ENCODE measurements at places on chromosomes 11 and 22. TPM values are rescaled to one million over a fixed set of nuclear protein-coding genes. Genes with fewer than 3 reads are reported as not detected.

GRCh38 chr11:134413043-134413825 lies 1.2 kb upstream of the B3GAT1 start:
- no peak for DNase-seq

The EXPH5 gene
- 2.0 TPM for total RNA-seq

DNA sequence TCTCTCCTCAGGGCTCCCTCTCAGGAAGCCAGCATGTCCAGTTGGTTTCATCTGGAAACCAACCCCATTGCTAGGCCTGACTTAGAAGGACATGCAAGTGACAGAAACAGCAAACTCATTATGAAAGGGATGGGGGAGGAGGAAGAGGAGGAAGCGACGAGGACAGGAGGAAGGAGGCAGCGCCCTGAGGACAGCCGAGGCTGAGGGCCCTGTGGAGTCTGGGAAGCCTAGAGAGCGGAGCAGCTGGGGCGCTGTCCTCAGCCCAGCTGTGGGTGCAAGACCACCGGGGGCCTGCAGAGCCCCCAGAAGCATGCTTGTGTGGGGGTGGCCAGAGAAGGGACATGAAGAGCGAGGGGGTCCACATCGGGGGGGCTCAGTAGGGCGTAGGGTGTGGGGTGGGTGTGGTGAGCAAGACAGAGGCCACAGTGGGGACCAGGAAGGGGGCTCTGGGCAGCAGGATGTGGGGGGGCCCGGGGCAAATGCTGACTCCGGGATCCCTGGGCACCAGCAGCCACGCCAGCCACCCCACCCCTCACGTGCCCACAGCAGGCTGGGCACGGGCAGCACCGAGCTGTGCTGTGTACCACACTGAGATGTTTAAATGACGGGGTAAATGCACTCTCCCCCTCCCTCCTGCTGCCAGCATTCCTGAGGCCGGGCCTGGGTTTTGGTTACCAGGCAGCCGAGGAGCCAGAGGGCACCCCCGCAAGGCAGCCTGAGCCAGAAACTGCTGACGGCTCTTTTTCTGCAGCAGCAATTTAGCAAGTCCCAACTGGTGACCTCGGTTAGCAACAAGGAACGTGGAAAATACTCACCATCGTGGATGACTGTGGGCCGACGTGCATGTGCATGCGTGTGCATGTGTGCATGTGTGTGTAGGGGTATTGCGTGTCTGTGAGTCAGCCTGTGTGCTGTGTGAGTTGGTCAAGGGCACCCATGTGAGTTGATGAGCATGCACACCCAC lies 82.7 kb upstream of the LINC01488 start:
- no peak for DNase-seq

- DNase-seq = no peak
Observed at GRCh38 chr11:74839446-74839845, 90.8 kb downstream of the RNF169 start.

- peak; percentile 65 for DNase-seq
Observed at GRCh38 chr22:33476716-33477115, 418.5 kb upstream of the SYN3 start.

- no peak for DNase-seq
Observed at GRCh38 chr11:111566324-111566723, 25.8 kb downstream of the LAYN start.

DNA sequence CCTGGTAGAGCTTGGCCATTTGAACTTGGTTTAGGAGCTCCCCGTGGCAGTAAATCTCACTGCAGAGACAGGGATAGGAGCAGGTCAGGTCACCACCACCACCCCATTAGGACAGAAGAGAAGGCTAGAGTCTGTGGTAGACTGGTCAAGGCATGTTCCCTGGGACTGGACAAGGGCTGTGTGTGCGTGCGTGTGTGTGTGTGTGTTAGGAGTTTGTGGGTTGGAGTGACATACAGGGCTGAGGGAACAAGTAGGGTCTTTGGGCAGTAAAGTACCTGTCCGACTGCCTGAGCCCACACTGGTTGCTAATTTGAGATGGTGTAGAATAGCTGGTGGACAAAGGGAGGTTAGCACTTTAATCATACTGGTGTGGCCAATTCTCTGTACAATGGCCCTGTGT lies 16.1 kb downstream of the TREH start:
- DNase-seq = no peak

The DCHS1 gene
- total RNA-seq = not detected

- no peak for DNase-seq
Observed at GRCh38 chr11:76201672-76202412, 4.5 kb downstream of the WNT11 start.

GRCh38 chr11:46445920-46446771 lies 54.6 kb upstream of the CHRM4 start:
- DNase-seq = no peak

DNA sequence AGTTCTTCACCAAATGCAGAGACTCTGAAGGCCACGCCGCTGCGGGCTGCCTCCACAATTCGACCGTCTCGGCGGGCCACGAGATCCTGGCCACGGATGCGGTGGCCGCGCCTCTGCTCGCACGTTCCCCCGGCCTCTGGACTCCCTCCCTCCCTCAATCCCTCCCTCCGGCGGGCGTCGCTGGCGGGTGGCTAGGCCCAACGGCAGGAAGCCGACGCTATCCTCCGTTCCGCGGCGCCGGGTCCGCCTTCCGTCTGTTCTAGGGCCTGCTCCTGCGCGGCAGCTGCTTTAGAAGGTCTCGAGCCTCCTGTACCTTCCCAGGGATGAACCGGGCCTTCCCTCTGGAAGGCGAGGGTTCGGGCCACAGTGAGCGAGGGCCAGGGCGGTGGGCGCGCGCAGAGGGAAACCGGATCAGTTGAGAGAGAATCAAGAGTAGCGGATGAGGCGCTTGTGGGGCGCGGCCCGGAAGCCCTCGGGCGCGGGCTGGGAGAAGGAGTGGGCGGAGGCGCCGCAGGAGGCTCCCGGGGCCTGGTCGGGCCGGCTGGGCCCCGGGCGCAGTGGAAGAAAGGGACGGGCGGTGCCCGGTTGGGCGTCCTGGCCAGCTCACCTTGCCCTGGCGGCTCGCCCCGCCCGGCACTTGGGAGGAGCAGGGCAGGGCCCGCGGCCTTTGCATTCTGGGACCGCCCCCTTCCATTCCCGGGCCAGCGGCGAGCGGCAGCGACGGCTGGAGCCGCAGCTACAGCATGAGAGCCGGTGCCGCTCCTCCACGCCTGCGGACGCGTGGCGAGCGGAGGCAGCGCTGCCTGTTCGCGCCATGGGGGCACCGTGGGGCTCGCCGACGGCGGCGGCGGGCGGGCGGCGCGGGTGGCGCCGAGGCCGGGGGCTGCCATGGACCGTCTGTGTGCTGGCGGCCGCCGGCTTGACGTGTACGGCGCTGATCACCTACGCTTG lies at the start of gene FUT4:
FUT4 (plus strand) TSS at position 227 of the 951 bp plus-strand sequence; CDS start at position 440, 213 bp downstream.
- peak; percentile 89 for DNase-seq

GRCh38 chr11:46296528-46297448 lies 19.3 kb downstream of the CREB3L1 start:
- DNase-seq = no peak

GRCh38 chr11:73940801-73941570 lies 9.8 kb upstream of the DNAJB13 start:
- DNase-seq = no peak

The MMP12 gene
- total RNA-seq = not detected

DNA sequence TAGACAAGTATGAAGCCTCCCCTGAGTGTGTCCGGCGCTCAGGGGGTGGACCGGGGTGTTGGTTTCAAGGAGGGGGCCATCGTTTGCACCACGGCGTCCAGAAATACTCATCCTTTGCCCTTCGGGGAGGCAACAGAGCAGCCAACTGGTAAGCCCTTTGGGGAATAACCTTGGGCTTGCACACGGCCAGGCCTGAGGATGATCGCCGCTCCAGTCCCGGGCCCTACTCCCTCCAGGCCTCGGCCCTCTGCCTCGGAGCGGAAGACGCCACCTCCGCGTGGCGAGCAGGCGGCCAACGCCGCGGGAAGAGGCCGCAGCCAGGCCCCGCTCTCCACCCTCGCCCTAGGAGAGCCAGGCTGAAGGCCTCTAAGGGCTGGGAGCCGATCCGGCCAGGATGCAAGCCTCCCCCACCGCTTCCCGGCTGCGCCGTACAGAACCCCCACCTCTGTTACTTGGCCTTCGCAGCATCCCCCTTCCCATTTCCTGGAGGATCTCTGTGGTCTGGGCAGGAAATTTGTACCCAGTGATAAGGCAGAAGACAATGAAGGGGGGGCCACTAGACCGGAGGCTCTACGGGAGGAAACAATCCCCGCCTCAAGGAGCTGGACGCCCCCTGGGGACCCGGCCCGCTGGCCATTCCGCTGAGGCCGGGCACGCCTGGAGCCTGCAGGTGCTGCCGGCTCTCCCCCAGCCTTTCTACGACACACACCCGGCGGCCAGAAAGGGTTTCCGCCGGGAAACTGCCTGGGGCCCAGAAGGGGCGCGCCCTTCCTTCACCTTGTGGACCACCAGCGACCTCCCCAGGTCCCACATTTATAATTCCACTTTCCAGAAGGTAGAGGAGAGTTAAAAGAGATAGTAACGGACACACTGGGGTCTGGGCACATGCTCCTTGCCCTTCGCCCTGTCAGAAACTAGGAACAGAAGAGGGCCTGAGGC lies 2.6 kb downstream of the ESAM start:
- DNase-seq = no peak

DNA sequence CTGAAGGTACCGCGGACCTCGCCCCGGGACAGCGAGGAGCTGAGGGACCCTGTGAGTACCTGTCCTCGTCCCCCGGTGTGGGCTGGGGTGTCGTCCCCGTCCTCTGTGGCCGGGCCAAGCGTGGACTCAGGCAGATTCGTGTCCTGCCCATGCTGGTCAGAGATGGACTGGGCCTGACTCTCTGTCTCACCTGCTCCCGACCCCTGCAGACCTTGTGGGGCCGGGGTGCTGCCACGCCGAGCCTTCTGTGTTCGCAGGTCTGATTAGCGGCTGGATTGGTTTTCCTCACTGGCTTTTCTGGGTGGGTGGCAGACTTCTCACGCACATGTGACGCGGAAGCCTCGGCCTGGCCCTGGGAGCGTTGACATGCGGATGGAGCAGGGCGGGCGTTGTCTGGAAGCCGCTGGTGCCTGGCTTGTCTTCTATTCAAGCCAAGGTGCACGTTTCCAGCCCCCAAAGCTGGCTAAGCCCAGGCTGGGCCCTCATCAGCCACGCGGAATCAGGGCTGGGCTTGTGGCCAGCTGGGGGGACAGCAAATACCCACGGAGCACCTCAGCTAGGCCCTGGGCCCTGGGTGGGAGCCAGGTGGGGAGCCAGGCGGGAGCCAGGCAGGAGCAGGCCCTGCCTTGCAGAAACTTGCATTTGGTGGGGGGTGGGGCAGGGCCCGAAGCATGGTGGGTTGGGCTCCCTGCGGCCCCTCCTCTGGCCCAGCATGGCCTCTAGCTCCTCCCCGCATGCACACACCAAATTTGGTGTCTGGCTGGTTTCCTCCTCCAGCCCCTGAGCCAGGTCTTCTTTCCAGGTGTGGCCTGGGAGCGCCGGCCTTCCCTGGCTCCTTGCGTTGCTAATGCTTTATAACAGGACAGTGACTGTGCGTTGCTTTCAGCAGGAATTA lies 7.0 kb downstream of the GRAMD4 start:
- DNase-seq = peak; percentile 74

The APOBEC3B gene
- total RNA-seq = 20.1 TPM

The LSP1 gene
- total RNA-seq = not detected

The CTSF gene
- total RNA-seq = not detected

GRCh38 chr22:11066458-11067285 lies 4461.3 kb upstream of the OR11H1 start:
- DNase-seq = no peak

DNA sequence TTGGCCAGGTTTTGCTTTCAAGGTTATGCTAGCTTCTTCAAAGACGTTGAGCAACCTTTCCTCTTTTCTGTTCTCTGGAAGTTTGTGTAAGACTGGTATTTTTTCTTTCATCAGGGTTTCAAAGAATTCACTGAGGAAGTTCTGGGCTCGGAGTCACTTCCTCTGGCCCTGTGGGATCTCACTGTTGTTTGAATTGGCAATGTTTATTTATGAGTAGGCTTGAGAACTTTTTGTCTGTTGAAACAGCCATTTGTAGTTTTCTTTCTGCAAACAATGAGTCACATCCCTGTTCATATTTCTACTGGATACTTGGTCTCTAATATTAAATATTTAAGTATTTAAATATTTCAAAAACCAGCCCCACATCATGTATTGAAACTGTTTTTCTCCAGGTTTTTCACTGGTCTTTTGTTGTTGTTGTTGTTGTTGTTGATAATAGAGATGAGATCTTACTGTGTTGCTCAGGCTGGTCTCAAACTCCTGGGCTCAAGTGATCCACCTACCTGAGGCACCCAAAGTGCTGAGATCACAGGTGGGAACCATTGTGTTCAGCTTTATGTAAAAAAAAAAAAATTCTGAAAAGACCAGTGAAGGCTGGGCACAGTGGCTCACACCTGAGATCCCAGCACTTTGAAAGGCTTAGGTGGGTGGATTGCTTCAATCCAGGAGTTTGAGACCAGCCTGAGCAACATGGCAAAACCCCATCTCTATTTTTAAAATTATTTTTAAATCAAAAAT lies 26.9 kb downstream of the SUSD2 start:
- no peak for DNase-seq

DNA sequence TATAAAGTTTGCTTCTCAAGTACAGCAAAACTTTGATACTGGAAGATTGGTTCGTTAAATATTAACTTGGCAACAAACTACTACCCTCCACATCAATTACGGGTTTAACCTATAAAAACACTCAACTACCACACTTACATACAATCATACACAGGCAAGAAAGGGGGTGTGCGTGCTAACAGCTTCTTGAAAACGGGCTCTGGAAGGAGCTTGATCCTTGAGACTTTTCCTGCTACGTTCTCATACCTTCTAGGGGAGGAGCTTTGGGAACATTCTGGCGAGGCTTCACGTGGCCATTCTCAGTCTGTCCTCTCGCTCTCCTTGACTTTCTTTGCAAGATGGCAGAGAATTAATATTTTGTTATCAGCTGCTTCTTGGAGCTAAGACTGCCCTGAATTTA lies 6.8 kb upstream of the ESAM start:
- DNase-seq = peak; percentile 35

DNA sequence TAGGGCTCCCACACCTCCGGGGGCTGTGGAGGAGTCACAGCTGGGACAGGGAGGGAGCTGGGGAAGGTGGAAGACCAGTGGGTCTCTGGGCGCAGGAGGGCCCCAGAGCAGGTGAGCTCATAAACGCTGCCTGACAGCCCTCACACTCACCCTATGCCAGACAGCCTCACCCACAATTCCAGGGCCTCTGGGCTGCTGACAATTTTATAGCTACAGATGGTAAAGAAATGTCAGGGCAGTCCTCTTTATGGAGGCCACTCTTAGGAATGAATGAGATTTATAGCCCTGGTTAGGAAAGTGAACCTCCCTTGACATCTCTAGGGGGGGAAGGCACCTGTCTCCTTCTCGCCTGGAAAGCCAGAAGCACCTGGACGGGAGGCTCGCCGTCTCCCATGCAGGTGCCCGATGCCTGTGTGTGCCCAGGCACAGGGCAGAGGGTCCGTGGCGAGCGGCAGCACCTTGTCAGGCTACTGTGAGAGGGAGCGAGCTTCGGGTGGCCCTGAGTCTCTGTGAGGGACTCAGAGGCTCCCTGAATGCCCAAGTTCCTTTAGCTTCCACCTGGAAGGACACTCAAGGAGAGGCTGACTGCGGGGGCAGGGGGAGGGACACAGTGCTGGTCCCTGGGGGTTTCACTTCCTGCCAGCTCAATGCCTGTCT lies 39.9 kb downstream of the IGSF9B start:
- no peak for DNase-seq

The MIOX gene
- 1.9 TPM for total RNA-seq

The SLC1A2 gene
- not detected for total RNA-seq

The ZP1 gene
- not detected for total RNA-seq

GRCh38 chr11:124791626-124792341 lies 8.4 kb downstream of the MSANTD2 start:
- no peak for DNase-seq

The GUCY1A2 gene
- not detected for total RNA-seq

GRCh38 chr11:66986178-66986545 lies 11.1 kb downstream of the C11orf86 start:
- DNase-seq = no peak

GRCh38 chr22:20131859-20132685 lies 468 bp downstream of the ZDHHC8 start:
- DNase-seq = no peak
